ENCODE measurements at places on chromosomes 2 and 18.
A peak's percentile ranks its signal among the peaks of the same experiment; 100 is the strongest.

DNA sequence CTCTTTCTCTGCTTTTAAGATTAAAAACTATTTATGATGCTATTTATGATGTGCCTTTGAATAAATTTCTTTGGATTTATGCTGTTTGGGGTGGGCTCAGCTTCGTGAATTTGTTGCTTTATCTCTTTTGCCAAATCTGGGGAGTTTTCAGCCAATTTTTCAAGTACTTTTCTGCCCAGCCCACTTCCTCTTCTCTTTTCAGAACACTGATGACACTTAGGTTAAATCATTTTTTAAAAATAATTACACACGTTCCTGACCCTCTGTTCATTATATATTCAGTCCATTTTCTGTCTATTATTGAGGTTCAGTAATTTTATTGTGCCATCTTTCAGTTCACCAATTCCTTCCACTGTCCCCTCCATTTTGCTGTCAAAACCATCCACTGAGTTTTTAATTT is 14.8 kb upstream of the BCL2L11 start:
- DNase-seq, result no peak

GRCh38 chr2:47054036-47054555 is 101.0 kb downstream of the STPG4 start:
- DNase-seq, result no peak

DNA sequence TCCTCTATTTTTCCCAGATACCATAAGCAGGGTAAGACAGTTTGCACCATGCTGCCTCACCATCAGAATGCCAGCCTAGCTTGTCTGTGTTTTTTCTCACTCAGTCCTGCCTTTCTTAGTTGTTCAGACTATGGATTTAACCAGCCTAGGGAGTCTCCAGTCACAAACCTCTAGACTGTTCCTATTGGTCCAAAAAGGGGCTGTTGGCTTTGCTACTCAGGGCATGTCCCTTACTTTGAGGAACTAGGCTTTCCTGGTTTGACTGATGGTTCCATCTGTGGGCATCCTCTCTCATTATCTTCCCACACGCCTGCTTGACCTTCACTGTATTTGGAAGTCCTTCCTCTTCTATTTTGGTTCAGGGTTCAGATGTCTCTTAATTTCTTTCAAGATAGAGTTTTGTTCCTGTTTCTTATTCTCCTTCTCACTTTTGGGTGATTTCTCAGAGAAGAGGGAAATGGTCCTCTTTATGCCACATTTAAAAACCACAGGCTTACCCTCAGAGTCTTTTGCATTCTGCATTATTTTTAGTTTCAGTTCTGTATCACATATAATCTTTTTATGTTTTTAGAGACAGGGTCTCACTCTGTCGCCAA is 31.3 kb upstream of the TMEM131 start:
- no peak for DNase-seq

- no peak for DNase-seq
These were observed 61.8 kb downstream of the TBC1D8 start for GRCh38 chr2:101089419-101089818.

DNA sequence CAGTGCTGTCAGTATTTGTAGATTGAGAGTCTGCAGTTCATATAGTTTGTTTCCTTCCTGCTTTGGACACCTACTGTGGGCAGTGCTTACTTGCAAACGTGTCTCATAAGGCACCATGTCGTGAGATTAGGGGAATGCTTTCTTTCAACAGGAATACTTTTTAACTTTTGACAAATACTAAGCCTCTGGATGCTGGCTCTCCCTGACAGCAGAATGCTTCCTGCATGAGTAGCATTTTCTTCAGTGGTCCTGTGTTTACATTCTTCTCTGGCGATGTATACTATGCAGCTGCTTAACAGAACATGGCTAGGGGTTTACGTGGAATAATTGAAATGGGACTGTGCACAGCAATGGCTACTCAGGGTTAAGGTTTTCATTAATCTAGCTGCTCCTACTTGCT is 807.5 kb downstream of the MBD2 start:
- no peak for DNase-seq

DNA sequence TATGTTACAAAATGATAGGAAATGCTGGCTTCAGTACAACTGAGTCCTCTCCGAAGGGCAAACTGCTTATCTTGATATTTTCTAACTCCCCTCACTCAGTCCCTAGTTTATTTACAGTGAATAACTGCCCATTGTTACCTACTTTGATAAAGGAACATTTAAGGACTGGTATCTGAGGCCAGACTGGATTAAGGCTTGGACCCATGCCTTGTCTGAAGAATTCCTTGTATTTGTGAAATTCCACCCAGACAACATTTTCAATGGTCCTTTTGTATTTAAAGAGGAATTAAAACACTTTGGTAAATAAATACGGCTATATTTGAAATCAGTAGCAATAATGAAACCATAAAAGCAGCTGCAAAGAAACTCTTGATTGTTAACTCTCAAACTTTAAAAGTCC is 58.3 kb downstream of the PELI1 start:
- DNase-seq, result no peak

GRCh38 chr2:43824512-43824911 is 14.1 kb downstream of the ABCG5 start:
- no peak for DNase-seq

GRCh38 chr2:178679891-178680290 is 127.3 kb downstream of the TTN start:
- DNase-seq, result no peak

GRCh38 chr2:122433123-122433754 is 677.8 kb downstream of the TSN start:
- no peak for DNase-seq

GRCh38 chr2:3223080-3223923 is 154.3 kb downstream of the EIPR1 start:
- DNase-seq, result peak; percentile 64

GRCh38 chr2:229486673-229487072 is 215.6 kb upstream of the PID1 start:
- no peak for DNase-seq

DNA sequence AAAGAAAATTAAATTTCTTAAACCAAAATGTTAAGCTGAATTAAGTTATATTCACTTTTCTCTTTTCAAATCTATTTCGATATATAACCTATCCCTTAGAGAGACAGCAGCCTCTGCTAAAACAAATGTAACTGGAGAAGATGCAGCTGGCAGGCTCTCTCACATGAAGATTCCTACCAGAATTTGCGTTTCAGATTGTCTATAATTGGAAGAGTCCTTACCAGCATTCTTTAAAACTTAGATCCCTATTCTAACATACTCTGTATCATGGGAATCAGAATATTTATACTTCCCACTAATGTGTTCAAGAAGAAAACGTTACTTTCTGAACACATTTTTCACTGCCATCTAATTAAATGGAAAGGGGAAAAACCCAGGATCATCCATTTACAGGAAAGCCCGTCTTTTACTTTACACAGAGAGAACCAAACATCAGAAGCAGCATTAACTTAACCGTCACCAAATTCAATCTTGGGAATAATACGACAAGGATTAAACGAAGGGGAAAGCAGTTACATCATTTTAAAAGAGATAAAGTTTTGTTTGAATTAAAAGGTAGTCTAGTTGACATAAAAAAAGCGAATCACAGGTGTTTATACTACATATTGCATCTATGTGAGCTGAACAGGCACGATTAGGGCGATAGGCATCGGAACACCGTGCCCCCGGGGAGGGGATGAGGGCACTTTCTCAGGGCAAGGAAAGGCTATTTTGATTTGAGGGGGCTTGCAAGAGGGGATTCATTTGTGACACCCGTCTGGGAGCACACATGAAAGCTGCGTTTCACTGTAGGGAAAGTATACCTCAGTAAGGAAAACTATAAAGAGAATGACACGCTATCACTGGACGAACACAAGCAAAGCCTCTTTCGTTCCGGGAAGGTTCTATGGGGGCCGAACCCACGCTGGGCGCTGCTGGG is 1.3 kb downstream of the PTPN2 start:
- no peak for DNase-seq

GRCh38 chr2:3737128-3737527 is 33.8 kb downstream of the DCDC2C start:
- DNase-seq, result no peak

- DNase-seq, result no peak
These were observed at the start of gene SRD5A2 for GRCh38 chr2:31580321-31581117. Gene SRD5A2, minus strand, starts transcription at chr2:31580938. Its CDS starts 38 bp downstream, at chr2:31580900.

GRCh38 chr2:174704061-174704460 is 60.2 kb downstream of the CHRNA1 start:
- no peak for DNase-seq

DNA sequence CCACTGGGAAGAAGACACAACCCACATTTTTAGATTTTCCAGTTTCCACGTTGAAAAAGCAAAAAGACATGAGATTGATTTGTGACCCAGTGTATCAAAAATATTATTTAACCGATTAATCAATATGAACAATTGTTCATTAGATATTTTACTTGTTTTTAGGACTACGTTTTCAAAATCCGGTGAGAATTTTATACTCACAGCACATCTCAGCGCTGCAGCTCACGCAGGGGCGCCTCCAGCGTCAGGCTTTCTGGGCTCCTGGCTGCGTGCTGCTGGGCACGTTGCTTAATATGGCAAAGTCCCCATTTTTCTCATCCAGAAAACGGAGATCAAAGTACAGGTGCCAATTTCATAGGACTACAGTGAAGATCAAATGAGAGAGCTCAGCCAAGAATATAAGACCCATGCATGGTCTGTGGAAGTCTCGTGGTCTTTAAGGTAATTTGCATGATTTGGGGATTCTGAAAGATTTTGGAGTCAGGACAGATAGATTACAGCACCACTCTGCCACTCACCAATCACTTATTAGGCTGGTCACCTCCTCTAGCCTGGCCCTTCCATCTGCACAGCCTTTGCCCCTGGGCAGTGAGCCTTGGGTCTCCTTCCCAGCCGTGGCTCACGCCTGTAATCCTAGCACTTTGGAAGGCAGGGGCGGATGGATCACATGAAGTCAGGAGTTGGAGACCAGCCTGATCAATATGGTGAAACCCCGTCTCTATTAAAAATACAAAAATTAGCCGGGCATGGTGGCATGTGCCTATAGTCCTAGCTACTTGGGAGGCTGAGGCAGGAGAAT is 36.2 kb downstream of the PTPN18 start:
- no peak for DNase-seq

DNA sequence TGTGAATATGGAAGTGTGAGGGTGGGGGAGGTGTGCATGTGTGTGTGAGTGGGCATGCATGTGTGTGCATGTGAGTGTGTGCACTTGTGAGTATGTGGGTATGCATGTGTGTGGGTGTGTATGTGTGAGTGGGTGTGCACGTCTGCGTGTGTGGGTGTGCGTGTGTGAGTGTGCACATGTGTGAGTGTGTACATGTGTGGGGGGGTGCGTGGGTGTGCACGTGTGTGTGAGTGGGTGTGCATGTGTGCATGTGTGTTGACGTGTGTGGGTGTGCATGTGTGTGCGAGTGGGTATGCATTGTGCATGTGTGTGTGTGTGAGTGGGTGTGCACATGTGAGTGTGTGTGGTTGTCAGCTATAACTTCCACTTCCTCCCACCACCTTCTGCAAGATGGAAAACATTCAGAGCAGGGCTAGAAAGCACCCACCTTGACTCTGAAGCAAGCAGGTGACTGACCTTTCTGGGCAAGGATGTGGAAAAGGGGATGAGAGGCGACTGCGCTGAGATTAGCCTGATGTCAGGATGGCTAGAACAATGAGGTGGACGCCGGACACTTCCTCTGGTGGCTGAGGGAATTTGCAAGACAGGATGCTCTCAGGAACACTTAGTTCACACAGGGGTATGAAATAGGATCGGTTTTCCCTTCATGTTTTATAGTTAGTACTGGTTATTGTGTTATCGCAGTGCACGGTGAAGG is 103.6 kb downstream of the ACKR3 start:
- no peak for DNase-seq

GRCh38 chr2:204989877-204990276 is 444.6 kb downstream of the PARD3B start:
- no peak for DNase-seq

GRCh38 chr2:70904371-70905216 is 31.1 kb upstream of the ATP6V1B1 start:
- DNase-seq, result no peak

GRCh38 chr2:98219152-98219551 is 127.1 kb upstream of the CNGA3 start:
- DNase-seq, result no peak
